Caki2 (cell line): ENCODE measurements at places on chromosomes 12 and 14. TPM values are rescaled to one million over a fixed set of nuclear protein-coding genes. Genes with fewer than 3 reads are reported as not detected.

The RIPK3 gene
- total RNA-seq, result not detected in 2 replicates

The LALBA gene
- total RNA-seq, result not detected in 2 replicates

The RPL6 gene
- total RNA-seq, result 1,069 and 1,116 TPM in 2 replicates

DNA sequence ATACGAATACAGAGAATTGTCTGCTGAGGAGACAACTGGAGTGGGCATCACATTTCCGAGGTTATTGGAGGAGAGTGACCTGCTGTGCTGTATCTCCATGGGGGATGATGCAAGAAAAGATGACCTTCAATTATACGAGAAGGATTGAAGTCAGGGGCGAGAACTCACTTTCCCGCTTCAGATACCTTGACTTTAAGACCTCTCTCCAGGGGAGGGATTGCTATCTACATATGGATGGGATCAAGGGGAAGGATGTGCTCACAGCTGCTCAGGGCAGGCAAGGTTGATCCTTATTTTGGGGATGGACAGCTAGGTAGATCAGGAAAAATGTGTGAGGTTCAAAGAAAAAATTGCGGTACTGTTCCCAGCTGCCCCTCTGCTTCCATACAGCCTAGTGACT lies 24.4 kb downstream of the NEUROD4 start:
- DNase-seq, result no peak

GRCh38 chr14:82587226-82587625 lies 1053.6 kb upstream of the SEL1L start:
- DNase-seq, result no peak

DNA sequence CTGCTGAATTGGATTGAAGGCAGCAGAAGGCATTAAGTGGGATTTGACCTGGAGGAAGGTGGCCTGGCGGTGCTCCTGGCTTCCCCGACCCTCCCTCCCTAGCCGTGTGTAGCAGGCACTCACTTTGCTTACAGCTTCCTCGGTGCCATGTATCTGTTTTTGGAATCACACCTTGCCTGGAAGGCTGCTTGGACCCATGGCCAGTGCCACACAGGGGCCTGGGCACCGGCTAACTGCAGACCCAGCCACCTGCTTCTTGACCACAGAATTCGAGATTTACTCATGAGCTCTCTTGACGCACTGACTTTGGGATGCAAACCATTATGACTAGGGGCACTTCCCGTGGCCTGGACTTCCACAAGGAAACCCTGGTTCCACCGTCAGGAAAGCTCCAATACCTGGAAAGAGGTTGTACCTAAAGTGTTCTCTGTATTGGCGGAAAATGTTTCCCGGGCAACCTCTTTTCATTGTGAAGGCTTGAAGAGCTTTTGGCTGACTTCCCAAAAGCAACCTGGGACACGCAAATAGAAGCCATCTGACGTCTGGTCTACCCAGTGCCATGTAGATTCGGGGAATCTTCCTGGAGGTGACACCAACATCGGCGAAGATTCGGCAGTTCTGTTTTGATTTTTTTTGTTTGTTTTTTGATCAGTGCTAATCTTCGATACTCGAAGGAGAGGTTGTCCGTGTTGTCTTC lies 125.6 kb upstream of the RTL1 start:
- DNase-seq, result no peak
